ENCODE measurements at places on chromosomes 1 and 21. TPM values are rescaled to one million over a fixed set of nuclear protein-coding genes. Genes with fewer than 3 reads are reported as not detected.

Gene CGN
- 39.8 TPM for total RNA-seq

Gene ASH1L
- 16.7 TPM for total RNA-seq

Gene U2AF1
- total RNA-seq: 15.3 TPM

Gene ELF3
- 45.4 TPM for total RNA-seq

Gene RNPEP
- total RNA-seq: 47.5 TPM

Gene SPRR2B
- total RNA-seq: not detected

Gene PDE4DIP
- 69.2 TPM for total RNA-seq

Gene AGT
- total RNA-seq: 1,785 TPM

Gene MIB2
- total RNA-seq: 20.7 TPM

Gene OR6K3
- total RNA-seq: not detected

Gene AMPD1
- 0.12 TPM for total RNA-seq

Gene LCE3D
- not detected for total RNA-seq

Gene TLR5
- 2.6 TPM for total RNA-seq

Gene CENPL
- total RNA-seq: 1.4 TPM

Gene CYP4X1
- 2.4 TPM for total RNA-seq

Gene HEYL
- 0.98 TPM for total RNA-seq

Gene MYOM3
- total RNA-seq: 0.04 TPM

Gene LAX1
- 0.06 TPM for total RNA-seq

Gene PTBP2
- total RNA-seq: 10.5 TPM

Gene S1PR1
- total RNA-seq: 9.4 TPM

Gene GCLM
- total RNA-seq: 40.7 TPM

Gene DSCAM
- not detected for total RNA-seq

Gene L1TD1
- not detected for total RNA-seq

Gene COL6A1
- 28.2 TPM for total RNA-seq

Gene CDC73
- 23.2 TPM for total RNA-seq

Gene PRAMEF27
- total RNA-seq: not detected

Gene CACHD1
- 0.59 TPM for total RNA-seq

Gene CFHR1
- 741 TPM for total RNA-seq

Gene TIAM1
- total RNA-seq: 4.8 TPM

Gene PLA2G2F
- not detected for total RNA-seq

Gene DIO1
- 107 TPM for total RNA-seq

Gene DENND4B
- 13.0 TPM for total RNA-seq

Gene IFNGR2
- 39.1 TPM for total RNA-seq

Gene ECM1
- total RNA-seq: 15.7 TPM

Gene LEMD1
- total RNA-seq: not detected

Gene BRINP2
- 0.09 TPM for total RNA-seq

Gene NUAK2
- total RNA-seq: 5.1 TPM

Gene CAMK1G
- 0.80 TPM for total RNA-seq

Gene GJC2
- 0.16 TPM for total RNA-seq

Gene PIK3C2B
- 10.3 TPM for total RNA-seq

Gene RBP7
- 2.2 TPM for total RNA-seq

Gene C1orf141
- not detected for total RNA-seq

Gene LIN28A
- 0.09 TPM for total RNA-seq

Gene BARHL2
- not detected for total RNA-seq

Gene DDX59
- total RNA-seq: 6.7 TPM

Gene RBBP4
- total RNA-seq: 50.1 TPM

Gene S100A3
- total RNA-seq: not detected

Gene EXTL1
- total RNA-seq: not detected

Gene ZFYVE9
- total RNA-seq: 15.6 TPM

Gene GJA4
- 5.8 TPM for total RNA-seq

Gene LRRC47
- 26.0 TPM for total RNA-seq

Gene NHLH1
- not detected for total RNA-seq

Gene KRTAP11-1
- not detected for total RNA-seq

Gene AKR7A3
- total RNA-seq: 169 TPM

Gene HOOK1
- total RNA-seq: 24.8 TPM

Gene KRTAP19-4
- not detected for total RNA-seq

Gene OR2L2
- total RNA-seq: 0.17 TPM

Gene IL19
- total RNA-seq: not detected

Gene FAM167B
- 9.4 TPM for total RNA-seq

Gene GPR153
- total RNA-seq: 8.4 TPM
